ENCODE measurements at places on chromosomes 11 and 22. TPM values are rescaled to one million over a fixed set of nuclear protein-coding genes. Genes with fewer than 3 reads are reported as not detected.

The CSTF3 gene
- 43.6 TPM for total RNA-seq

The DGCR6 gene
- total RNA-seq, result 0.07 TPM

The CD81 gene
- not detected for total RNA-seq

The SLC5A12 gene
- not detected for total RNA-seq

The OR2D2 gene
- total RNA-seq, result not detected

The DLAT gene
- 73.2 TPM for total RNA-seq

The TEF gene
- total RNA-seq, result 8.2 TPM

The FAM181B gene
- total RNA-seq, result not detected

The PTDSS2 gene
- 21.7 TPM for total RNA-seq

The ANGPTL5 gene
- total RNA-seq, result not detected

The PHLDB1 gene
- total RNA-seq, result 9.9 TPM
